ENCODE measurements at places on chromosomes 12 and 14.
A peak's percentile ranks its signal among the peaks of the same experiment; 100 is the strongest.

DNA sequence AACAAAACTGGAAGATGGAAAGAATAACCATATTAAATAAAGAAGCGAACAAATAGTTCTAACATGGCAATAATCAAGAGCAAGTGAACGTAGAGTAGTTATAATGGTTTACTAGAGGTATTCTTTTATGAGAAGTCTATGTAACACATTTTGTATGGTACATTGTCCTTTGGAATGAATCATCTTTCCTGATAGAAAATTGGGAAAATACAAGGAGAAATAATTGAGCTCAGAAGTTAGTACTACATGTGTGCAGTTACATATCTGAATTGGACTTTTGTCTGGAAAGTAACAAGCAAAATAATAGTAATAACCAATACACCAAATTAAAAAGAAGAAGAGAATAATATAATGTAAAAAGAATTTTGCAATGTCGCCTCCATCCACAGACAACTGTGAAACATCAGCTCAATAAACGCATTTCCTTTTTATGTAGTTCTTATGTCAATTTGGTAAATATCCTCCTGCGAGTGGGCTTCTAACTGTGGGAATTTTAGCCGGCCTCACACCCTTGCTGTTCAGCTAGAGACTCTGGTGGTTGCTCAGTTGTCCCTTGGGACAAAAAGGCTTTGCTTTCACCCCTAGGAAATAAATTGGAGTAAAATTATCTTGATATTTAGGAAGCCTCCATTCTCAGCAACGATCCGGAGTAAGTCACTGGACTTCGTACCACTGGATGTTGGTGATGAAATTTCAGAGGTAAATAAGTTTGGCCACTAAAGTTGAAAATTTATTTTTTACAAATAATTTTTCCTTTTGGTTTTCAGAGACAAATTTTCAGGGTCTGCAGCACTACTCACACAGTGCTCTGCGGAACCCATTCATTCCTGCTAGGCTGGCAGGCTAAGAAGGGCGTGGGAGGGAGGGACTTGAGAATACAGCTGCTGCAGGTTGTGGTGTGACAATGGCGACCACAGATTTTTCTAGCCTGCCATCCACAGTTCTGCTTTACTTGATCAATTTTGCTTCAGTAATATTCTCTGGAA is 1.1 kb upstream of the TUBA1A start:
- DNase-seq, result no peak

GRCh38 chr12:30840715-30841114 is 85.8 kb upstream of the TSPAN11 start:
- no peak for DNase-seq

DNA sequence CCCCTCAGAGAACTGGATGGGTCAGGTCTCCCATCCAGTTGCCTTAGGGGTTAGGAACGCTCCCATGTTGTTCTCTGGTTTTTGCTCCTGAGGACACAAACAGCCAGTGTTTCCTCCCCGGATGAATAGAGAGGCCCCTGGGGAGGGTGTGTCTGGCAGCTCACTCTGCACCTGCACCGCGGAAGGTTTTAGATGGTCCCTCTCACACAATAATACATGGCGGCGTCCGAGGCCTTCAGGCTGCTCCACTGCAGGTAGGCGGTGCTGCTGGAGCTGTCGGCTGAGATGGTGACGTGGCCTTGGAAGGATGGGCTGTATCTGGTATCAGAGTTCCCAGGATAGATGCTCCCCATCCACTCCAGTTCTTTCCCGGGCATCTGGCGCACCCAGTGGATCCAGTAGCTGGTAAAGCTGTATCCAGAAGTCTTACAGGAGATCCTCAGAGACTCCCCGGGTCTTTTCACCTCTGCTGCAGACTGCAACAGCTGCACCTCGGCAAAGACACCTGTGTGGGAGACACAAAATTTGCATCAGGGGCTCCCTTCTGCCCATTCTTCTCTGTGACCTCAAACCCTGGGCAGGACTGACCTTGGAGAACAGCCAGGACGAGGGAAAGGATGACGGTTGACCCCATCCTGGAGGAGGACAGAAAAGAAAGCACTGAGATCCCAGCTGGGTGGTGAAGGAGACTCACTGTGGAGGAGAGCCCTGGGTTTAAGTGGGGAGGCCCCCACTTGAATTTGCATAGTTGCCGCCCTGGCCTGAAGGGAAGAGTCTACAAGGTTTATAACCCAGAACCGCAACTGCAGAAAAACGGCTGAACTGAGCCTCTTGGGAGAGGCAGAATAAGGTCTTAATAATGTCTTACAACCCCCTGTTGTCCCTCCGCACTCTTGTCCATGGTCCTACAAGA is 1324.8 kb downstream of the TMEM121 start:
- DNase-seq, result peak; percentile 51

DNA sequence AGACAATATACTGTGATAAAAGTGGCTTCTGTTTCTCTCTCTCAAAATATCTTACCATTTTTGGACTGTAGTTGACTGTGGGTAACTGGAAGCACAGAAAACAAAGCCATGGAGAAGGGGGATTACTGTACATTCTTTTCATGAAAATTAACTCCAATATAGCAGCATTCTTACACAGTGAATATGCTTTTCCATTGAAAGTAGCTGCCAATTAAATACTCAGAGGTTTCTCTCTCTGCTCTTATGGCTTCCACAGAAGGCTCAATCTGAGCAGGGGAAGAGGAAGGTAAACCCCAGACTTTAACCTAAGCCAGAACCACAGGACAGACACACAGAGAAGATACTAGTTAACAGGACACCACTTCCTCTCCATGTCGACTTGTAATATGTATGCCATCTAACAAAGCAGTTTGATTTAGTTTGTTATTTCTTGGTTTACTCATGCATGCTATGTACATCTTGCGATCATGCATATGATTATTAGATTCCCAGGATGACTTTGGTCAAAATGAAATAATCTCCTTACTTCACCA is 150.2 kb downstream of the SSPN start:
- no peak for DNase-seq

DNA sequence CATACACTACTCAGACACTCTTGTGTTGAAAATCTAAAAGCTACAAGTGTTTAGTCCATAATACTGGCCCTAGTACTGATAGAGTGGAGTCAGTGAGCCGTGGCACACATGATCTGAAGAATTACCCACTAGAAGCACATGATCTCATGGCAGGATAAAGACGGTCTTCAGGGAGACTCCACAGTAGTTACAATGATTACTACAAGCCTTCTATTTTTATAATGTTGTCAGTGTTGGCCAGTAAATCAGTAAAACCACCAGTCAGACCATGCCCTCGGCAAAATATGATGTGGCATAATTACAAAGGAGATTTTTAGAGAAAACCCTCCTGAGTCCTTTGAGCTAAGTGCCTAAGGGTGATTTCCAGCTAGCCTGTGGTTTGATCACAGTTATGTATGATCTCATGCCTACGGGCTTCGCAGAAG is 114.9 kb downstream of the PDZRN4 start:
- DNase-seq, result no peak

DNA sequence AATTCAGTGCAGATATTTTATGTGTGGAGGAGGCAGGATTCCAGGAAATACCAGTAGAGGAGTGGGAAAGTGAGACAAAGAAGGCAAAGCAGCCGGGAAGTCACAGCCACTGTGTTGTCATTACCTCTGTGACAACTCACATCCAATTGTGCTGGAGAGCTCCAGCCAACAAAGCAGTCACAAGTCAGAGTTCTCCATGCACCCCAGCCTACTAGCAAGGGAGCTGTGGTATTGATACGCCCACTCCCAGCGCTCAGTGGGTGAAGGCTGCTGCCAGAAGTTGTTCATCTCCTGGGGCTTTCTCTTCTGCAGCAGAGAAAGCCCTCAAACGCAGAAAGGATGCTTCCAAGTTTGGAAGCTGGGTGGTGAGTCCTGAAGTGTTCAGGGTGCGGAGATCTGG is 93.9 kb downstream of the DICER1 start:
- no peak for DNase-seq

DNA sequence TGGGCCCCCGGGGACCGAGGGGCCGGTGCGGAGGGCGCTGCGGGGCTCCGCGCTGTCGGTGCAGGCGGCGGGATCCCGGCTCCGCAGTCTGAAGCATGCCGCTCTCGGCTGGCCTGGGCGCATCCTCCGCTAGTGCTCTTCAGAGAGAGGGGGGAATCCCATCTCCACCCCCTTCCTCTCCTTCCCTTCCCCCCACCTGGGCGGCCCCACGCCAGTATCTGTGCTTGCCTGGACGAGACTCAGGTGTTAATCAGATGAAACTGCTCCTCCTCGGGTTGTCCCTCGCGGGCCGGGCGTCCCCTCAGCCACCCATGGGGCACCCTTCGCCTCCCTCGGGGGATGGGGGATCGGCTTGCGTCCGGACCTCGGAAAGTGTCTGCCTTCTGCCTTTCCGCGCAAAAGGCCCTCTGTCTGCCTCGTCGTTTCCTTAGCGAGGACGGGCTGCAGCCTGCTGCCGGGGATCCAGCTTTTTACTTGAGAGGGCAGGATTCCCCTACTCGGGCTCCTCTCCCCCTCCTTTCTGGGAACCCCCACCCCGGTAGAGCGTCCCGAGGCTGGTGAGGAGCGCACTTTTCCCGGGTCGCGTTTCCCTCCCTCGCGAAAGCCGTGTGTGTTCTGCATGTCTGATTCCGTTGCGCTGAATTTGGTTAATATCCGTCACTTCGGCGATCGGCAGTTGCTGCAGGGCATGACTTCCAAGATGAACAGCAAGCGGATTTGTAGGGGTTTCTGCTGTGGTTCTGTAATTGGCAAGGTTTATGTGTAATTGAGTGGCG is 1.1 kb downstream of the GPHN start:
- peak; percentile 45 for DNase-seq

DNA sequence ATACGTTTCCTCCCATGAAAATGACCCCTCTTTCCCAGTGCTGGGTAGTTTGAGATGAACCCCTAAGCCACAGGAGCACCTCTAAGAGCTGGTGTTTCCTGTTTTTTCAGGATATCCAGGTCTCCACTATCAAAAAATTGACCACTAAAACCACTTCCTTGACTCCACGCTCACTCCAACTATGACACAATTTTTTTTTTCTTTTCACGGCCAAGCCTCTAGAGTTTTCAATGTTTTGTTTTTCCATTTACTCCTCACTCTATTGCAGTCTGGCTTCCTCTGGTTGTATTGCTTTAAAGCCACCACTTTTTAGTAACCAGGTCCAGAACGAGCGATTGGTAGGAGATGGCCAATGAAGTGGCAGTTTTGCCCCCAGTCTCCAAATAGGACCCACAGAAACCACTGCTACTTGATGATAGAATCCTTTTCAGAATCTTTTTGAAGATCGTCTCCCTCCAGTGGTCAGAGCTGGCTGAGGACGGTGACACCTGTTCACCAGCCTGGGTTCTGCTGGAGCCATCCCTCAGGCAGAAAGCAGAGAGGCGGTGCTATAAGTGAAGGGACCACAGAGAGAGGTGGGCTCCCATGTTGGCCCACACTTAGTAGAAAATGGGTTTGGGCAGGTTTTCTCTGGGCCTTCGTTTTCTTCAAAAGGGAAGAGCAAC is 454.4 kb downstream of the VRK1 start:
- DNase-seq, result no peak

DNA sequence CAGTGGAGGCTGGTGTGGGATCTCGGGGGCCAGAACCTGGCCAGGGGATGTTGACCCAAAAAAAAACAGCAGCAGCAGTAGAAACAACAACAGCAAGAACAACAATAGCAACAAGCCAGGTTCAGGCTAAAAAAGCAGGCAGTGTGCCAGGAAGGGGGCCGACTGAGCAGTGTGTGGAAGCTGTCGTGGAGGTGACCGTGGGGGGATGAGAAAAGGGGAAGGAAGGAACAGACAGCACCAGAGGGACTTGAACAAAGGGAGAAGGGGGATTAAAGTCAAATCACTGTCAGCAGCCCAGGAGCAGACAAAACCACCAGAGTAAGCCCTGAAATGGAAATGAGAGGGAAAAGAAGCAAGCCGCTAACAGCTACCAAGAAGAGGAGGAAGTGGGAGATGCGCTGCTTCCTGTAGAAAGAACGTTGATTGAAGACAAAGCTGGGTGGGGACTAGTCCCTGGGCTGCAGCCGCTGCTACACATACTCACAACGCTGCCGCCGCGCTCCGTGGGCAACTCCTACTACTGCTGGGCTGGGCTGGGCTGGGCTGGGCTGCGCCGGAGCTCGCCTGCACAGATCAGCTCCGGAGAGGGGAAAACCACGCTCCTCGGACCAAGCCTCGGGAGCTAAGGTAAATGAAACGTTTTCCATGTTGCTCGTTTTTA is at the start of gene GNG2:
Gene GNG2, plus strand, starts transcription at position 449 of the 661 bp plus-strand sequence. CDS start 90,067 bp downstream, outside the sequence.
- peak; percentile 73 for DNase-seq

All from germinal center (tissue), 1 donor.